Smooth muscle cell of the umbilical artery (primary cell): ENCODE measurements at places on chromosomes 1 and 21. TPM values are rescaled to one million over a fixed set of nuclear protein-coding genes. Genes with fewer than 3 reads are reported as not detected.

Gene KCNN3
- under 0.01 and 0.32 TPM in 2 replicates for total RNA-seq

Gene MRPS21
- total RNA-seq, result 34.7 and 52.0 TPM in 2 replicates

Gene OR6N1
- not detected in 2 replicates for total RNA-seq

Gene TSPAN1
- total RNA-seq, result 0.30 TPM in 1 of 2 replicates, not detected in the other

Gene AMPD2
- total RNA-seq, result 83.7 and 116 TPM in 2 replicates

Gene FMO5
- total RNA-seq, result 0.32 and 1.5 TPM in 2 replicates

Gene POU3F1
- total RNA-seq, result 0.09 TPM in 1 of 2 replicates, not detected in the other

Gene CLDN14
- 0.28 and 0.30 TPM in 2 replicates for total RNA-seq
